ENCODE measurements at places on chromosomes 6 and 20.

DNA sequence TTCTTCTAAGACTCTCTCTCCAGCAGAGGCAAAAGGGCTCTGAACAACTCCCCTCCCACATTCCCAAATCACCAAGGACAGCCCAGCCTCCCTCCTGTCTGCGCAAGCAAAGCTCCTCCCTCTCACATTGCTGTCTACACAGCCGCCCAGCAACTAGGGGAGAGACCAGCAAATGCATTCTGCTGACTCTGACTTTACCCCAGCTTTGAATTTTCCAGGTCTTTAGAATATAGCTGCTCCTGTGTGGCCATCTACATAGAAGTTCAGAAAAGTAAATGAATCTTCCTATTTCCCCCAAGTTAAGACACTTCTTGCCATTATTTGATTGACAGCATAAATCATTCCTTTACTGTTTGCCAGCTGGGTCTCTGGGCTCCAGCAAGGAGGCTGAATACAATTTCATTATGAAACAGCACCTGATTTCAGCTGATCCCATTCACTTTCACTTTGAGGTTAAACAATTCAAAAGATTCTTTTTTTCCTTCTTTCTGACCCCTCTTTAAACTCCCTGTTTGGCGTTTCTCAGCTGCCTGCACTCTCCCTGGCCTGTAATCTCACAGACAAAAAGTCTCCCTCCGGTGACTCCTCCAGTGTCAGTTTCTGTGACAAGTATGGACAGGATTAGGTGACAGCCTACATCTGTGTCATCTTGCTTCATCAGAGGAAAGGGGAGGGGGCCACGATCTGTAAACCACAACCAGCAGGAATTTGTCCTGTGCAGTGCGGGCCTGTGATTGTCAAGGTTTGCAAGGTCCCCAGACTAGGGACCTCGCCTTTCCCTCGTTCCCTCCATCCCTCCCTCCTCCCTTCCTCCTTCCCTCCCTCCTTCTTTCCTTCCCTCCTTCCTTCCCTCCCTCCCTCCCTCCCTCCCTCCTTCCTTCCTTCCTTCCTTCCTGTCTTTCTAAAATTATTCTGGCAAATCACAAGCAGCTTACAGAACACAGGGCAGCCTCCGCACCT, 205.6 kb upstream of the RIN2 start:
- DNase-seq = no peak

DNA sequence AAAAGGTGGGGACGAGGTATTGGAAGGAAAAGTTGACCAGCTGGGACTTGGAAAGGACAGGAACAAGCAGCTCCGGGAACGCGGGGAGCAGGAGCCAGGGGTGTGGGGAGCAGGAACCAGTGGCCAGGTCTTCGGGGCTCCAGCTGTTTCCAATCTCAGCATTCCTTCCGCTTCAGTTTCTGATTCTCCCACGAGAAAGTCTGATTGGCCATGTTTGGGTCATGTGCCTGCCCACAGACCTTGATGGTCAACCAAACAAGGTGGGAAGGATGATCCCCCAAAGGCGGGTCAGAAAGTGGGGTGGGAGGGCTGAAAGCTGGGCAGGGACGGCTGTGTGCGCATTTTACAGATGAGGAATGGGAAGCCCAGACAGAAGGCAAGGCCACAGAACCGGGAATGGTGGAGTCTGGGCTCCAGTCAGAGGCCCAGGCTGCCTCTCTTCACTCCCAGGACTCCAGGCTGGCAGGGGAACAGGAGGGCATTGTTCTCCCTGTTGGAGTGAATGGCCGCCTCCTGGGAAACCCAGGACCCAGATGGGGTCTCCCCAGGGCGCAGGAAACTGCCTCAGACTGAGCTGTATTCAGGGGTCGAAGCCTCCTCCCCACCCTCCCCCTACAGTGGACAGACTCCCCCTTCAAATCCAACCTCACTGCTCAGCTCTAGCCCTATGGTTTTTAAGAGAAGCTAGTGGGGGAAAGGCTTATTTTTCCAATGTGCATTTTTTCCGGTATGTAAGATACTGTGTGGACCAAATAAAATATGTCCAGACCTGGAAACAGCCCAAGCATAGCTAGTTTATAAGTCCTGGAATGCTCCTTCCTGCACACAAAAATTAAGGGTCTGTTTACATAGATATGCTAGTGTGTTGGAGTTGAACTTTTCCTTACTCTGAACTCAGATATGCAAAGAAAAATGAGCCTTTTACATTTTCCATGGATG, 12.2 kb upstream of the PTGIS start:
- no peak for DNase-seq

DNA sequence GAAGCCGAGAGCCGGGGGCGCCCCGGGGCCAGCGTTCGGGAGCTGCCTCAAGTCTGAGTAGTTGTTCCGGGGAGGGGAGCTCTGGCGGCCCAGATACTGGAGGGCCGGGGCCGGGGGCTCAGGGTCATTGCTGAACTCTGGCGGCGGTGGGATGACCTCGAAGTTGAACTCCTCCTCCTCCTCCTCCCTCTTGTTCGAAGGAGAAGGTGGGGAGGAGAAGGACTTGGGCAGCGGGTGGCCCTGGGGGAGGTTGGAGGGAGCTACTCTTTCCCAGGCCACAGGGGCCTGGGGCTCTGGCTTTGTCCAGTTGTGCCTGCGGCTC, 37.7 kb downstream of the C6orf132 start:
- DNase-seq = peak; percentile 7

GRCh38 chr20:47576516-47577033, 74.9 kb downstream of the NCOA3 start:
- no peak for DNase-seq

- no peak for DNase-seq
These were observed 999 bp downstream of the THBS2 start for GRCh38 chr6:169252505-169253189.

DNA sequence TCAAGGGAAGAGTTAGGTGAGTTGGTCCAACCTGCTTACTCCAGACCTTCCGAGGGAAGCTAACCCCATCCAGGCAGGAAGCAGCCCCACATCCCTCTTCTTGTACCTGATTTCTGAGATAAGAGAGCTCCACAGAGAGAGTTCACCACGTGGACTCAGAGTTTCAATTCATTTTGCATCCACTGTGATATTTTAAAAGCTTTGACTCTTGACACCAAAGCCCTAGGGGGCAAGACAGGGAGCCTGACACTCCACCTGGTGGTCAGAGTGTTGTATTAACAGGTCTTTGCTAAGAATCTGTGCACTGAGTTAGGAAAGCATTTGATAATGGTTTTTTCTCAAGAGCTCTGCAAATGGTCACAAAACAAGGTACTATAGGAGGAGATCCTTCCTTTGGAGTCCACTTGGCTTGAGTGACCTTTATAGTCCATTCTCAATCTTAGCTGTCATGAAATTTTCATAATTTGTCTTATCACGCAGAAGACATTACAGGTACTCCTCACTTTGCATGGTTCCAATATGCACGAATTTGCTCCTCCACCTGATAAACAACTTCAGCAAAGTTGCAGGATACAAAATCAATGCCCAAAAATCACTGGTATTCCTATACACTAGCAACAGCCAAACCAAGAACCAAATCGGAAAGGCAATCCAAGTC, 56.2 kb upstream of the RIPOR2 start:
- peak; percentile 62 for DNase-seq

- no peak for DNase-seq
These were observed 114.4 kb downstream of the CEBPB start for GRCh38 chr20:50304923-50305635.

DNA sequence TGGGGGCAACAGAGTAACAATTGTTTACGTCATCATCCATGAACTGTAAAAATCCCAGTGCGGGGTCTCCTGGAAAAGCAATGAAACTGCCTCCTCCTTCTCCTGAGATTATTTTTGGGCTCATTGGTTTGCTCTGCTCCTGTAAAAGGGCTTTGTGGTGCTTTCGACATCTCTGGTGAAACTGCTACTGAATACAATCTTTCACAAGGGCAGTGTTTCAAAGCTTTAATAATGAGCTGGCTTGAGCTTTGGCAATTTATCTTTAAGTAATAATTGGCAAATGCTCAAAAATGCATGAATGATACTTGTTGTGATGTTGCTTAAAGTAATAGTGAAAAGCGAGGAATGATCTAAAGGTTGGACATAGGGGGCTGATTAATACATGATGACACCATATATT, 43.5 kb upstream of the ENPP1 start:
- no peak for DNase-seq

GRCh38 chr6:11333132-11333849, 100.8 kb upstream of the NEDD9 start:
- DNase-seq = no peak

DNA sequence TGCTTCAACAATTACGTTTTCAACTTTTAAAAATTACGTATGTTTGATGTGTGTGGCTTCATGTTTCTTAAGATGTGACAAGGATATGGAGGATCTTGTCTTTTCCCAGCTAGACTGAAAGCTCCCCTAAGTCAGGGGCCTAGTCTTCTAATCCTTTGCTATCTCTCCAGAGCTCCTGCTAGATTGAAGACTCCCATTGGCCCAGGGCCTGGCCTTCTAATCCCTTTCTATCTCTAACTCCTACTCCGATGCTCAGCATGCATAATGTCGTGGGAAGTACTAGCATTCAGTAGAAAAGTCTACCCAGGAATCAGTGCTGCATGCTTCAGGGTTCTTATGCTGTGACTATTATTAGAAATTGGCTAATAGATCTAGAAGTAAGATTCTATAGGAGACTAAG, 144.8 kb upstream of the SUPT3H start:
- no peak for DNase-seq

DNA sequence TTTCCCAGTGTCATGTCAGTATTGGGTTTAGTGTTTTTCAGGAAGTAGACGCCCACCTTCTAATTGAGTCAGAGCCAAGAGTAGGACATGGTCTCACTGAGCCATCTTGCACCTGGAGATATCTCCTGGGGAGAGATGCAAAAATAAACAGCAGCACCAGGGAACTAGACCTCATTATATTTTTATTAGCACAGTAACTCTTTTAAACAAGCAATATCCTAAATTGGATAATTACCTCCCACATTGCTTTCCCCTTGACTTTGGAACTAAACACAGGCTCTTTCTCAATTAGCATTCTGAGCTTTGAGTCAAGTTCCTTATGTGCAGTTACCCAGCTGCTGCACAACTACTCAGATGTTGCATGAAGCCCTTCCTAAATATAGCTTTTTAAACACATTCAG, 175.4 kb downstream of the IBTK start:
- no peak for DNase-seq

- DNase-seq = no peak
These were observed 80.7 kb upstream of the MAFB start for GRCh38 chr20:40769677-40770285.

DNA sequence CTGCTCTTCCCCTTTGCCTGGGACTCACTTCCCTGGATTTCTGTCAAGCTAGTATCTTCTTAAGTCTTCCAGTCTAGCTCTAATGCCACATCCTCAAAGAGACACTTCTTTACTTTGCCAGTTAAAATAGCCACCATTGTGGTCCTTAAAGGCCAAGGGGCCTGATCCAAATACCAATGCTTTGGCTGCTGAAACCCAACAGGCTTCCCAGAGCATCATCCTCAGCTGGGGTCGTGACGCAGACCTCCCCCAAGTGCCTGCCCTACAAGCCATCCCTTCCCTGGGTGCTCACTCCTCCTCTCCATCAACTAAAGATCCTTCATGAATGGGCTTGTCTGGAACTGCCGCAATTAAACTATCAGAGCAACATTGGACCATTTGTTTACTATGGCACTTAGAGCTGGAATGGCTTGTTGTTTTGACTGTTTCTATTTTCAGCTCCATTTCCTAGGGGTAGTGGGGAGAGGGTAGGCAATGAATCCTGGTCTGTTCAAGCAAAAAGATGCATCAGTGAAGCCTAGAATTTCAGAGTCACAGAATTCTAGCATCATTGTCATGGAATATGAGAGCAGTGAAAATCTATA, 79.6 kb upstream of the SIRPA start:
- DNase-seq = no peak

DNA sequence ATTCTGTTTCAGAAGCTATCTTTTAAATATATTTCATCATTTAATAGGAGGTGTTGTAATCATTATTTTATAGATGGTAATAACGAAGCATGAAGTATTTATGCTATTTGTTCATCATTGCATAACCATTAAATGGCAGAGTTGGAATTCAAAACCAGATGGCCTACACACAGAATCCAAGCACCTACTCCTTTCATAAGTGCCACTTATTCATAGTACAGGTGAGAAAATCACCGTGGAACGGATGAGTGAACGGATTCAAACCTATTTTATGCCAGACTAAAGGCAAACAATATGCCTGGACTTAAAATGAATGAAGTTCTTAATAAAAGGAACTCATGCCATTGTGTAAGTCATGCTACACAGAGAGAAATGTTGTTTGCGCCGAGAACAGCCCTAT, 397.9 kb upstream of the ADGRB3 start:
- DNase-seq = no peak

DNA sequence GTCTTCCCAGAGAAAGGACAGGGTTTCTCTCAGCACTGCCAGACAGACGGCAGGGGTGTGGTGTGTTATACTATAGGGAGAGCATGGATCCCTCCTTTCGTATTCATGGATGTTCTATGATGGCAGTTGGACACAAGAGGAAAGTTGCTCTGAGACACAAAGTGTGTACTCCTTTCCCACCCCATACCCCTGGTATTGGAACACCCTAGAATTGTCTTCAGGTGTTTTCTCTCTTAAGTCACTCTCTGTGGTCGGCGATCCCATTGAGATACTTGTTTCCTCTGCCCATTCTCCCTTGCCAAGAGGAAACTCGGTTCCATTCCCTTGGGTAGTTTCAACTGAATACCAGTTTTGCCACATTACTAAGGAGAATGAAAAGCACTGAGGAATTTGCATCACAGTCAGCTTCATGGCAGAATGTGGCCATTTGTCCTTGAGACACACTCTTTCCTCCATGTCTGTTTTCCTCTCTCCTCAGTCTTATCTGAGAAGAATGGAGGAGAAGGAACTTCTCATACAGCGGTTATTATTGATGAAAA, 53.4 kb downstream of the RNF182 start:
- no peak for DNase-seq

DNA sequence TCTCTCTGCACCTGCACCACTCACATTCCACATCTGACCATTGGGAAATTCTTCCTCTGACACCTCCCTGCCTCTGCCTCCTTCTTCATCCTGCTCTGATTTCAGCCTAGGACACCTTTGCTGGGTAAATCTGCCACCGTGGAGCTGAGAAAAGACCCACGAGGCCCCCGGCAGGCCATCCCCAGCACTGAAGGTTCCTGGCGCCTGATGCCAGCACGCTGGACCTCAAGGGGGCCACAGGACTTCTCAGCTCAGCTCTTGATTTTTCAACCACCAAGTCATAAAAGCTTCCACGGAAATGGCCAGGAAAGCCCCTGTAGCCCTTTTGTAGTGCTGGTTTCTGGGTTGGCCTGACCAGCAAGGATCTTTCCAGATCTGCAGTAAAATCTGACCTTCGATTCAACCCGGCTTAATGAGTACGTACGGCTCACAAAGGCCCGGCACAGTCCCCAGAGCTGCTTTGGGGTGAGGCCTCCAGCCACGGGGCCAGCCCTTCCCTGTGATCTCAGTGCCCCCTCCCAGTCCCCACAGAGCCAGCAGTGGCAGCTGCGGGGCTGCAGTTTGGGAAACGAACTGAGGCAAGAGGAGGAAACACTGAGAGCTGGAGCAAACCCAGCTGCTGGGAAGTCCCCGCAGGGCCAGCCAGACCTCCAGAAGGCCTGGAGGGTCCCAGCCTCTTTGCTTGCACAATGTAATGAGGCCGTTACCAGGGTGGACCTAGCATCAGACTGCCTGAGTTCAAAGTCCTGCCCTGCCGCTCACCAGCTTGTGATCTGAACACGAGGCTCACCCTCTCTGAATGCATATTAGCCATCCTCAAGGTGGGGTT, 157.5 kb downstream of the BMP7 start:
- no peak for DNase-seq

GRCh38 chr6:26224940-26225847, 138.0 kb downstream of the HFE start:
- no peak for DNase-seq
